ENCODE measurements at places on chromosomes 5 and 9. TPM values are rescaled to one million over a fixed set of nuclear protein-coding genes. Genes with fewer than 3 reads are reported as not detected.

DNA sequence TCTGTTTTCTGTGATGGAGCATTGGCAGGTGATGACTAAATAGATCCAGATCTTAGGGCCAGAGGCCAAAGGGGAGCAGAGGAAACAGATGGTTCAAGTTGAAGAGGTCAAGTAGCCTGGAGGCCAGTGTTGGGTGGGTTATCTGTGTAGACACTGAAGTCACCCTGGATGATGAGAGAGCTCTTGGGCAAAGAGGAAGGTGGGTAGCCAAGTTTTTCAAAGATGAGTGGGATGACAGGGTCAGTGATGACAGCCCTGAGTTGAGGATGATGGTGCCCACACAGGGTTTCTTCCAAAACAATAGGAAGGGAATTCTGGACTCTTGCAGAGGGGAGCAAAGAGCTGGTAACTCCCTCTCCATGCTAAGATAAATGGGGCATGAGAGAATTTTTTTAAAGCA is 76.6 kb downstream of the CD180 start:
- DNase-seq: peak; percentile 4

DNA sequence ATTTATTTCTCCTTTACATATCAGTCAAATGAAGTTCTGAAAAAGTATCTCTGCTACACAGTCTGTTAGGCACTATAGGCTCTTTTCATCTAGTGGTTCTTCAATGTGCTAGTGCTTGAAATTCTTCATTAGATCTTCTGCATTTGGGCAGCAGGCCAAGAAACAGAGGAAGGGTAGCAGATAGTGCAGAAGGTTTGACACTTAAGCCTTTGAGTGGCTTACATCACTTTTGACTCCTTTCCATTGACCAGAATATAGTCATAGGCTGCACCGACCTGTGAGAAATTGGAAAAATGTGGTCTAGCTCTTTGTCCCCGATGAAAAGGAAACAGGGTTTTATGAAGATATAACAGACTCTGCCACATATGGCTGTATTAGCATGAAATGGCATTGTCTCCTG is 459.5 kb upstream of the PTGER4 start:
- DNase-seq: peak; percentile 18

DNA sequence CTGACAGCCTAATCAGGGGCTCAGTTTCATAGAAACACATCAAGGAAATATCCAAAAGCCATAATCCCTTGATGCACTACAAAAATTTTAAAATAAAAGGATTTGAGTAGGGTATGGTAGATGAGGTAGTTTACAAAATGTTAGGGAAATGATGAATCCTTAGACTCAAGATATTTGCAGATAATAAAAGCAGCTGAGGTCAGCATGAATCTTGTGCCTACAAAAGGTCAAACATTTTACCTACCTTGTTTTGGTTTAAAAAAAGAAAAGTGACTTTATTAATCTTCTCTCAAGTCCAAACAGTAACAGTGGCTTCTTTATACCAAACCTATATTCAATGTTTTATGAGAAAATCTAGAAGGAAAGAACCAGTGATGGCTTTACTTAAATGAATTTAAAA is 135.5 kb downstream of the BNC2 start:
- no peak for DNase-seq

GRCh38 chr5:148751025-148751424 is 75.4 kb upstream of the ADRB2 start:
- DNase-seq: no peak

- no peak for DNase-seq
These were observed 158.5 kb downstream of the SLIT3 start for GRCh38 chr5:169142264-169142970.

Gene PCDHGA2
- total RNA-seq: 7.0 TPM

Gene GLDC
- 2.0 TPM for total RNA-seq

Gene PCDHGB2
- total RNA-seq: 4.6 TPM

Gene SPATA31C1
- not detected for total RNA-seq

Gene OLFML2A
- total RNA-seq: 43.6 TPM

Gene PCDHGA7
- total RNA-seq: 5.5 TPM
